NCI-H1092 treated with DMSO at 0.1 percent for 48 hours (cell line): ENCODE measurements at places on chromosomes 16 and 17.

- DNase-seq, result no peak
Measured at GRCh38 chr16:57612494-57612893, 15.9 kb upstream of the ADGRG1 start.

GRCh38 chr16:73183611-73184092 is 135.7 kb upstream of the ZFHX3 start:
- DNase-seq, result no peak

DNA sequence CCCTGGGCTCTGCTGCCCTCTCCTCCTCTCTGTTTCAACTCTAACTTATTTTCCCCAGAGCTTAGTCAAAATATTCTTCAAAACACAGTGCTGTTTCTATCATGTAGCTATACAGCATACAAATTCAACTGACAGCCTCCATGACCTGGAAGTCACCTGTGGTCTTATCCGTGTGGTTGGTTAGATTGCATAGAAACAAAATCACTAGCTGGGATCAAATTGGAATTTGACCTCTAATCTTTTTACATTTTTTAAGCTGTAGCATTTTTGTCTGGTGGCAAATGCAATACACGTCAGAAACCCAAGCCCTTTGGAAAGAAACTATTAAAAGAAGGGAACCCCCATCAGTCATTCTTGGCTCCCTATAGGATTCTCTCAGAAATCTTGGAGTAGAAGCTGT is 57.3 kb downstream of the ABCC12 start:
- no peak for DNase-seq

DNA sequence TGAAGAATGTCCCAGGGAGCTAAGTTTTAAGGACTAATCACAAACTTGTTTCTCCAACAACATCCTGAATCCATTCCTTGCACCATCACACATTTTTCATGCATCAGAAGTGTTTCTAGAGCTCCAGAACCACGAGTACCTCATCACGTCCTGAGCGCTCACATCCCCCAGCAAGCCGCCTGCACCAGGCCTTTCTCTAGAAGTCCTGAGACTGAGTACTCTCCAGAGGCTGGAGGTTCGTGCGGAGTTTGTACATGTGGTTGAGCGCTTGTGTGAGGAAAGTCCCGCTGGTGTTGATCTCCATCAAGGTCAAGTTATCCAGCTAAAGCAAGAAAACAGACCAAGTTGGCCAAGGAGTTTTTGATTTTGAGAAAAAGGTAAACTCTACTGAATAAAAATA is 10.7 kb downstream of the GINS2 start:
- DNase-seq, result no peak

DNA sequence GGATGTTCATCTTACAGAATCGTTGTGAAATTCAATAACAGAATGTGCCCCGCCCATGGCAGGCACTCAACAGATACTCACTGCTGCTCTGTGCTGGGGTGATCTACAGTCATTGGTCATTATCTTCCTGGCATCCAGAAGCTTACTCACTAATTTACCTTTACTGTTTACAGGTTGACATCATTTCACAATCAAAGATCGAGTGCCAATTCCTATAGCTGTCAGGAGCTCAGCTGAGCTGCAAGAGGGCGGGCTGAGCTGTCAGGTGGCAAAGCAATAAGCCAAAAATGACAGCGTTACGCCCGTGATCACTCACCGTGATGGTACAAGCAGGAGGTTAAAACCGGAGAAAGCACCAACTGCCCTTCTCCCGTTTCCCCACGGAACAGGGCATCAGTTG is 51.2 kb downstream of the LITAF start:
- DNase-seq, result no peak

DNA sequence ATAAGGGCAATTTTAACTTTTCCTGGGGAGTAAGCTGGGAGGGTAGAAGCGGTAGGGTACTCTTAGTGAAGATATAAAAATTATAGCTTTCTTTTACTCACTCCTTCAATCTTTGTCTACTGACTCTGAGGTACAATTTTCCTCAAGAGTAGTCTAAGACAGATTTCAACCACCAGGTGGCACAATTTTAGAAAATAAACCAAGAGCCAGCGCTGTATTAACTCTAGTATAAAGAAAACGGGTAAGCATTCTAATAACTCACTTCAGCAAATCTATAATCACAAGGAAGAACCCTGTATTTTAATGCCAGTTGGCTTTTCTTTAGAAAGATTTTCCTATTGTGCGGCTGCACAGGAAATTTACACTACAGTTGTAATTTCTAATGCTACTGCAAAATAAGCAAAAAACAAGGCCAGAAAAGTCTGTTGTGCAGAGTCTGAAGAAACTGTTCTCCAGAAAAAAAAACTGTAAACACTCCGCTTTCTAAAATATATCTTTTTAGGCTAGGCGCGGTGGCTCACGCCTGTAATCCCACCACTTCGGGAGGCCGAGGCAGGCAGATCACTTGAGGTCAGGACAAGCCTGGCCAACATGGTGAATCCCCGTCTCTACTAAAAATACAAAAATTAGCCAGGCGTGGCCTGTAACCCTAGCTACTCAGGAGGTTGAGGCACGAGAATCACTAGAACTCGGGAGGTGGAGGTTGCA is 1.9 kb downstream of the CMC2 start:
- peak; percentile 42 for DNase-seq

DNA sequence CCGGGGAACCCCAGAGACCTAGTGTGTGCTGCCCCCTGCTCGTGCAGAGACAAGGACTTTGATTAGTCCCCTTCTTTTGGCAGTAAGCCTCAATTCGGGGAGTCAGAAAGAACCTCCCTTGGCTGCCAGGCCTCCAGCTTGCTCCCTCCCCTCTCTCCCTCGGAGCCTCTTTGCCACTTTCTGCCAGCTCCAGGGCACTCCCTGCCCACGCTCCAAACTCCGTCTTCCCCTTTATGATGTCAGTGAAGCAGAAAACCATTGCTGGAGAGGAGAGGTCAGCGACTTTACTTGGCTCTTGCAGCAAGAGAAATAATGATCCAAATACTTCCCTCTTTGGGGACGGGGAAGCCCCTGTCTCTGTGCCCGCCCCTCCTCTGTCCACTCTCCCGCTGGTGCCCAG is 28.1 kb downstream of the TTYH2 start:
- DNase-seq, result no peak

DNA sequence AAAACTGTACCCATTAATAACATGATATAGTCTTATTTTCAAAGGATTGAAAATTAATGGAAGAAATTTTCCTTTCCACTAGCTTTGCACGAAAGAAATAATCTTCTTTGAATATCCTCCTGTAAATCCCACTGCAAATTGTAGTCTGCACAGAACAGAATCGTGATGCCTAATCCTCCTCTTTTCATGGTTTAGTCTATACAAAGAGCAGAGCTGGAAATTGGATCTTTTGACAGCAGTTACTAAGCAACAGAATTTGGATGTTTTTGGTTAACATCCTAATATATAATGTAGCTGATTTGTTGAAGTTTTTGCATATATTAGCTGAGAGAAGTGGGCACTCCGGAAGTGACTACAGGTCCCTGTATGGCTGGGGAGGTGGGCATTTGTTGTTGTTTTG is 98.6 kb downstream of the WNT3 start:
- no peak for DNase-seq
